Astrocyte of the spinal cord (primary cell): ENCODE measurements at places on chromosomes 6 and 20.

DNA sequence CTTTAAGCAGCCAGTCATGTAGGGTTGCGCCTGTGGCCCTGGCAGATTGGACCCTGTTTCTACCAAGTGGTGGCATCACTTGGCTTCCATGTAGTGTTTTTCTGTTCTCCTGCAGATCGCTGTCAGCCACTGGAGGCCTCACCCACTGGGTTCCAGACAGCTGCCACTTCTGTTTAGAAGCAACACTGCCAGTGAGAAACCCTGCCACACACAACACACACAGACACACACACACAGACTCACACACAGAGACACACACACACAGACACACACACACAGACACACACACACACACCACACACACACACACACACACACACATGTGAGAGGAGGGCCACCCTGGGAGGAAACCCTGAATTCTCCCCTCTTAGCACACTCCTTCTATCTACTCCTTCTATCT lies 51.8 kb downstream of the UTRN start:
- no peak for DNase-seq

- DNase-seq = no peak
These were observed 208.3 kb downstream of the TMEM200A start for GRCh38 chr6:130574146-130574545.

GRCh38 chr20:19777981-19778380 lies 19.9 kb downstream of the RIN2 start:
- DNase-seq = no peak

DNA sequence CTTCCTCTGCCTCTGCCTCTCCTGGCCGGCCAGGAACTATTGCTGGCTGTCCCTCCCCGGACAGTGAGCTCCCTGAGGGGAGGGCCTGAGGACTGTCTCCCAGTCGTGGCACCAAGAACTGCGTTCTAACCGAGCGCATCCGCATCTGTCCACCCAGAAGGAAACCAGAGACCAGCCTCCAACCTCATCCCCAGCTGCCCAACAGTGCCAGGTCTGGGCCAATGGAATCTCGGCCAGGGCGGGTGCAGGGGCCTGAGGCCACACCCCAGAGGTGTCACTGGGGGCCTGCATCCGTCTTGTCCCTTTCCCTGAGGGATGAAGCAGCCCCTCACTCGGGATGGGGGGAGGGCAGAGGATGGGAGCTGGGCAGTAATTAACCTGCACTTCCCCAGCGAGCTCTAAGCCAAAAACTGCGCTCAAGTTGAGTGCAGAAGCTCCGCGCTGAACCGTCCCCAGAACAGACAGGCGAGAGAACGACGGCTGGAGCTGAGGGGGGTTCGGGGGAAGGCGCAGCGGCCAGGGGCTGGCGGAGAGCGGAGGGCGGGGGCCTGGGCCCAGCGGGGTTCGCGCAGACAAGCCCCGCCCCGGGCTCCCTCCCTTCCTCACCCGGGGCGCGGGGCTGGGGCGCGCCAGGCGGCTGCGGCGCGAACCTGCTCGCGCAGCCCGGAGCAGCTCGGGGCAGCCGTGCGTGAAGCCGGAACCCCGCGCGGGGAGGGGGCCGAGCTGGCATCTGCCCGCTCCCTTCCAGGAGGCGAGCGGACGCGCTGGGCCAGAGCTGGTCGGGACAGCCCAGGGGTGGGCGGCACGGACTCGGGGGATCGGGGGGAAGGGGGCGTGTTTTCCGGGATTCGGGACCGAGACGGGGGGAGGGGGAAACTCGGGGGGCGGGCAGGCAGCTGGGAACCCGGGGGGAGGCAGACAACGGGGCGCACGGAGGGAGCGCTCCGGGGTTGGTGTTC lies 1.4 kb downstream of the TFEB start:
- DNase-seq = peak; percentile 76

GRCh38 chr6:42987533-42988451 lies 3.4 kb downstream of the PPP2R5D start:
- no peak for DNase-seq

- DNase-seq = no peak
These were observed 72.7 kb upstream of the GATA5 start for GRCh38 chr20:62548471-62548870.

- DNase-seq = no peak
These were observed 104.6 kb upstream of the CDYL start for GRCh38 chr6:4671587-4672115.

DNA sequence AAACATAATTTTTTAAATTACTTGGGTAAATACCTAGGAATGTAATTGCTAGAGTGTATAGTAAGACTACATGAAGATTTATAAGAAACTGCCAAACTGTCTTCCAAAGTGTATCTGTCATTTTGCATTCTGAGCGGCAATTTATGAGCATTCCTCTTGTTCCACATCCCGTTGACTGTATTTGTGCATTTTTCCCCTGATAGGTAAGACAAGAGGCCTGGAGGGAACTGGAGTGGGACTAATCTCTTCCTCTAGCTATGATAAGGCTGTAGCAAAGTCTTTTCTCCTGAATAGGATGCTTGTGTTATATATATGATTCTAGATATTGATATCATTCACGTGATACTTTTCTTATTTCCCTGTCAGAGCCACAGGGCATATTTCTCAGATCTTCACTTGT lies 1557.5 kb downstream of the GRIK2 start:
- no peak for DNase-seq

- no peak for DNase-seq
These were observed 223.4 kb downstream of the PLCB1 start for GRCh38 chr20:8355453-8355852.

DNA sequence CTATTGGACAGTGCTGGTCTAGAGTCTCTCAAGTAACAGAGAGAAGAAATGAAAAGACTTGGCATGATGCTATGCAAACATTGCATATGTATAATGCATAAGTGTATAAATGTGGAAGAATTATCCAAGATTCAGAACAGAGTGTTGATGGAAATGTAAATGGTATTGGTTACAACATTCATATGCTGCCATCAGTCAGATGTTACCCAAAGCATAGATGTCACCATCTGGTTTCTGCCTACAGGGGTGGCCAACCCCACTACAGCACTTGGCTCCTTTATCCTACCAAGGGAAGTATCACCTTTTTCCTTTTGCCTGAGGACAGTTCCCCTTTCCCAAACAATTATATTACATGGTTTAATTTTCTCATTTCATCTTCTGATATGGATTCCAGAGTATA lies 11.9 kb downstream of the POPDC3 start:
- DNase-seq = no peak

DNA sequence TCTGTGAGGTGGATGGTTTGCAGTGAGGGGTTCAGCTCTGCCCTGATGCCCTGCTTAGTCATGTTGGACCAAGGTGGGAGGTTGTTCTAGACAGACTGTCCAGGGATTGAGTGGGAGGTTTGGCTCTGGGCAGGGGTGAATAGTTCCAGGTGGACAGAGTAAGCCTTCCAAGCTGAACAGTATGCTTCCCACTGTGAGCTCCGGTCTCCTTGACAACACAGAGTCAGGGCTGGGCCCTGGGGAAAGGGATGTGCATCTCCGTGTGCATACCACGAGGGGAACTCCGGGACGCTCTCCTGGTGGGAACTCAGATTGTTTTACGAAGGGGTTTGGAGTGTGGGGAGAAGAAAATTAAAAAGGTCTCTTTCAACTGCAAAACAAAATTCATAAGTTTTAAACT lies 174.7 kb downstream of the DHX35 start:
- DNase-seq = no peak
